NCI-H446 treated with DMSO at 0.1 percent for 48 hours (cell line): ENCODE measurements at places on chromosomes 4 and X.

DNA sequence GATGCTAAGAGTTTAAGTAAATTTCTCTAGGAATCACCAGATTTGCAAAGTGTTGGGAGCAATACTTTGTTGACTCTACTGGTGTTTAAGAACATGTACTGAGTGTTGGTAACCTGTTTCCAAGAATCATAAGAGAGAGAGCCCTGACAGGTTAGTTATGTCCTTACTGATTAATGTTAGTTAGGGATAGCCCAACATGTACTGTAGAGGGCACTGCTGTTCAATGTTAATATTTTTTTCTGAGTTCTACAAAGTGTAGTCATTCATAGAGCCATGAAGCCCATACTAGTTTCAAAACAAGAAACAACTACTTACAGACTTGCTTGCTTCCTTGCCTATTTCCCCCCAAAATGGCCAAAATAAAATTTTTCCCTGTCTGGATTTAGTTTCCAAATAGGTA lies 11.9 kb downstream of the TMPRSS11D start:
- peak; percentile 14 for DNase-seq

- DNase-seq, result peak; percentile 86
Observed at GRCh38 chr4:92101737-92102172, 202.0 kb upstream of the GRID2 start.

DNA sequence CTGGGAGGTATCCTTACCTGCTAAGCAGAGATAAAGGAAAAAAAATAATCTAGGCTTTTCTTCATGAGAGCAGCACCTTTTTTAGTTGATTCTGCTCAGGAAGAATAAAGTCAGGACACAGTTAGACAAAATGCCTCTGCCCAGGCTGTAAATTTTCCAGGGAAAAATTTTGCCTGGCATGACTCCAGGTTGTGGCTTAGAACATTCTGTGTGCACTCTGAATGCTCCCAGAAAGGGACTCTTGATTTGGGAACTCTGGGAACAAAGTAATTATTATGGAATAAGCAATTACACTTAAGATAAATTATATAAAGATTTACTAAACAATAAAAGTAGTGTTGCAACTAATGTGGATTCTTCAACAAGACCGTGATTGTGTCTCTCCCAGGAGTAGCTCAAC lies 826.2 kb upstream of the TENM3 start:
- DNase-seq, result no peak

DNA sequence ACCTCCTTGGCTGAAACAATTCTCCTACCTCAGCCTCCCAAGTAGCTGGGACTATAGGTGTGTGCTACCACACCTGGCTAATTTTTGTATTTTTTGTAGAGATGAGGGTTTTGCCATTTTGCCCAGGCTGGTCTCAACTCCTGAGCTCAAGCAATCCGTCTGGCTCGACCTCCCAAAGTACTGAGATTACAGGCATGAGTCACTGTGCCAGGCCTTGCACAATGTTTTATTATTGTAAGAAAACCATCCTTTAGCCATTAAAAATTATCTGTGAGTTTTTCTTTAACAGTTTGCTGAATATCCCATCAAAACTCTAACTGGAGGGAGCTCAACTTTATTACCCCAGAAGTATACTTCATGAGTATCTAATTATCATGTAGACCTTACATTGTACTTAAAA lies 900.3 kb downstream of the PCDH7 start:
- no peak for DNase-seq

- DNase-seq, result no peak
Observed at GRCh38 chrX:143581240-143581639, 54.7 kb downstream of the SLITRK4 start.
